ENCODE measurements at places on chromosomes 5 and 9. TPM values are rescaled to one million over a fixed set of nuclear protein-coding genes. Genes with fewer than 3 reads are reported as not detected.
A peak's percentile ranks its signal among the peaks of the same experiment; 100 is the strongest.

The KIF12 gene
- total RNA-seq = not detected

The LVRN gene
- total RNA-seq = 0.27 TPM

The ELAVL2 gene
- not detected for total RNA-seq

The SOHLH1 gene
- not detected for total RNA-seq

The VAV2 gene
- total RNA-seq = 5.1 TPM

DNA sequence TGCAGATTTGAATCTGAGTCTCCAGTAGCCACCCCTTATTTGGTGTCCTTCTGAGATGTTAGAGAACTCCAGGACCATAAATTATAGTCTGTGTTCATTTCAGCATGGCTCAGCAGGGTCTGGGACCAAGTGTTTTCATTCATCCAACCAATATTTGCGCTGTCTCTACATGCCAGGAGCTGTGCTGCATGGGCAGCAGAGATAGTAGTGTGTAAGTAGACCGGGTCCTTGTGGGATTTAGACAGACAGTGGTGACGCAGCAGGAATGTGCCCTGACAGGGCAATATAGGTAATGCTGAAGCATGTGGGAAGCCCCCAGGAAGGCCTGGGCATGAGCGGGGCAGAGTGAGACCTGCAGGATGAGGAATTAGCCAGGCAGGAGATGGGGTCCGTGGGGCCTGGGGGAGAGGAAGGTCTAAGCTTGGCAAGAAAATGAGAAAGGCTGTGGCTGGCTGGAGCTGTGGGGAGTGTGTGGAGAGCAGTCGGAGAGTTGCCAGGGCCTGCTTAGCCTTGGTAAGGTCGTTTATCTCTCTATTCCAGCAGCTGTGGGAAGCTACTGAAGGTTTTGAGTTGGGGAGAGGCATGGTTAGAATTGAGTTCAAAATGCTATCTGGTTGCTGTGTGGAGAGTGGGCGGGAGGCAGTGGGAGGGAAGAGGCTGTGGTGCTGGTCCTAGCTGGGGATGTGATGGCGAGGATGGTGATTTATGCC is 16.8 kb downstream of the STXBP1 start:
- H3K4me3 ChIP-seq = no peak overlapping the region
- no peak overlapping the region for H3K27ac ChIP-seq
- no peaks in the 10 kb centered on the region for H3K36me3 ChIP-seq
- H3K27me3 ChIP-seq = no peaks in the 10 kb centered on the region

- no peak for DNase-seq
- no peaks in the 10 kb centered on the region for H3K27me3 ChIP-seq
- no peaks in the 10 kb centered on the region for H3K36me3 ChIP-seq
- H3K4me3 ChIP-seq = no peak overlapping the region
- no peaks in the 10 kb centered on the region for H3K4me1 ChIP-seq
- no peak overlapping the region for H3K27ac ChIP-seq
Measured at GRCh38 chr5:163915481-163915961, 410.1 kb downstream of the MAT2B start.

DNA sequence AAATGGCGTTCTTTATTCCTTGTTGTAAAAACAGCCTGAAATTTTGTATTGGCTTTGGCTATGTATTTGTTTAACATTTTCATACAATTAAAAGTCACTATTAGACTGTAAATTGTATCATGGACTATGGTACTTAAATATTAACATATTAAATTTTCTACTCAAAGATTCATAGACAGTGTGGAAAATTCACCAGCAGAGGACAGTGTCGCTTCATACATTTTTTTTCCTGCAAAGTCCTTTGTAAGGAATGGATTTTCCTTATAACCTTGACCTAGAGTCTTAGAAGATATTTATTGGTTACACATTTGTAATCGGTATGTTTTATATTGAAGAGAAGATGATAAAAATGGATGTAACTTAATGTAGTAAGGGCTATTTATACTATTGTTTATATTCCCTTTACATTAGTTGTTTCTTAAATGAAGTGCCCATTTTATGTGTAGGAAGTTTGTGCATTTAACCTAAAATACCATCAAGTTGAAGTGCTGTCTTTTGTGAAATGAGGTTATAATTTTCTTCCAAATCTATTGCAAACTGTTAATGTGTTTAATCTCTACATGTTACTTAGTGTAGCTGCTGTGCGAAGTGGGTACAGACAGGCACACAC is 150.1 kb downstream of the KDM4C start:
- peak; percentile 18 for DNase-seq
- peaks cover 2% of the 10 kb centered on the region for H3K36me3 ChIP-seq
- H3K27me3 ChIP-seq = no peaks in the 10 kb centered on the region
- H3K4me1 ChIP-seq = peaks cover 4% of the 10 kb centered on the region
- no peak overlapping the region for H3K27ac ChIP-seq

DNA sequence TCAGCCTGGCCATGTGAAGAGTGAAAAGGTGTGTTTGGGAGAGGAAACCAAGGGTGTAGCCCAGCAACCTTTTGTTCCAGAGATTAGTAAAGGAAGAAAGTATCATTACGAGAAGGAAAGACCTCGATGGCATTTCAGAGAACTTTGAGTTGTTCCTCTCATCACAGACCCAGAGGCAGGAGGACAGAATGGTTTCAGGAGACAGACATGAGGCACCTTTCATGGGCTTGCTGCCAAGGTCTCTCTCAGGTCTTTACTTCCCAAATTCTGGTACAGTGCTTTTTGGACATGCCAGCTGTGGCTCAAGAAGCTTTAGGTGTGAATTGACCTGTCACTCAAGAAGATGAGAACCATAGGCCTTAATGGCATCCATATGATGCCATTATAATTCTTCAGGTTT is 2.8 kb upstream of the MCC start:
- no peak for DNase-seq
- H3K4me1 ChIP-seq = peaks cover 14% of the 10 kb centered on the region
- H3K27me3 ChIP-seq = peaks cover 49% of the 10 kb centered on the region

DNA sequence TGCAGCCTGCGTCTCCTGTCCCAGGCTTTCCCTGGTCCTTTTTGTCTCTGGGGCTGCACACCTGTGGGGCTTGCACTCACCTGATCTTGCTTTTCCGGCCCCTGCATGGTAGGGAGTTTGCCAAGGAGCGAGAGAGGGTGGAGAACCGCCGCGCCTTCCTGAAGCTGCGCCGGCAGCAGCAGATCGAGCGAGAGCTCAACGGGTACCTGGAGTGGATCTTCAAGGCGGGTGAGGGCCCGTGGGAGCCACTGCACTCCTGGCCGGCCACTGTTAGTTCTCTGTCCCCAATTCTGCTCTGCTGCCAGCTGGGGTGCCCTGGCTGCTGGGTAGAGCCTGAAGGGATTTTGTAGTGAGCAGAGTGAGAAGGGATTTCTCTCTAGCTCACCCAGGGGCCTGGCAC is 78.0 kb downstream of the CACNA1B start:
- peaks cover 1% of the 10 kb centered on the region for H3K27me3 ChIP-seq
- H3K4me3 ChIP-seq = no peak overlapping the region
- H3K36me3 ChIP-seq = no peaks in the 10 kb centered on the region
- H3K4me1 ChIP-seq = no peaks in the 10 kb centered on the region
- no peak overlapping the region for H3K27ac ChIP-seq

- no peaks in the 10 kb centered on the region for H3K27me3 ChIP-seq
- peak overlapping the region; percentile 88 for H3K27ac ChIP-seq
- DNase-seq = peak; percentile 81
- H3K4me3 ChIP-seq = peak overlapping the region; percentile 53
- H3K4me1 ChIP-seq = peaks cover 82% of the 10 kb centered on the region
Measured at GRCh38 chr5:150783422-150783928, 4.9 kb downstream of the SMIM3 start.

GRCh38 chr5:179679014-179679674 is 1.7 kb downstream of the CBY3 start:
- H3K36me3 ChIP-seq = peaks cover 34% of the 10 kb centered on the region
- peaks cover 33% of the 10 kb centered on the region for H3K4me1 ChIP-seq
- peak overlapping the region; percentile 91 for H3K4me3 ChIP-seq
- H3K27ac ChIP-seq = peak overlapping the region; percentile 98
- DNase-seq = peak; percentile 91

DNA sequence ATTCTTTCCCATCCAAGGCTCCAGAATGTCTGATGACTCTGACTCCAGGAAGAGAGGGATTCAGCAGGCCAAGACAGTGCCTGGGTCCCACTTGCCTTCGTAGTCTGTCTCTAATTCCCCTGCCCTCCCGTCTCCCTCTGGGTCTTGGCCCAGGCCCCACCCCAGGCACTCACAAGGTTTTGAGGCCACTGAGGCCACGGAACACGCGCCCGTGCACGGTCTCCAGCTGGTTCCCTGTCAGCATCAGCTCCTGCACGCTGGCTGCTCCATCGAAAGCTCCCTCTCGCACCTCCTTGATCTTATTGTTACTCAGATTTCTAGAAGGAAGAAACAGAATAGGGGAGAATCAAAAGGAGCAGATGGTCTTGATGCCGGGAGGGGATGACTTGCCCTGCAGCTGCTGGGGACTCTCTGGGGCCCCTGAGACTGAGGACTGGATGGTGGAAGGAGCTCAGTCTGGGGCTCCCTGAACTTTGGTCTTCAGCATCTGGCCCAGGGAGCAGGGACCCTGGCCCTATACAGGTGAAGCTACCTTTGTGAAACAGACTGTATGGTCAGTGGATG is 174.6 kb upstream of the PANK3 start:
- H3K4me3 ChIP-seq = no peak overlapping the region
- peaks cover 2% of the 10 kb centered on the region for H3K27me3 ChIP-seq

DNA sequence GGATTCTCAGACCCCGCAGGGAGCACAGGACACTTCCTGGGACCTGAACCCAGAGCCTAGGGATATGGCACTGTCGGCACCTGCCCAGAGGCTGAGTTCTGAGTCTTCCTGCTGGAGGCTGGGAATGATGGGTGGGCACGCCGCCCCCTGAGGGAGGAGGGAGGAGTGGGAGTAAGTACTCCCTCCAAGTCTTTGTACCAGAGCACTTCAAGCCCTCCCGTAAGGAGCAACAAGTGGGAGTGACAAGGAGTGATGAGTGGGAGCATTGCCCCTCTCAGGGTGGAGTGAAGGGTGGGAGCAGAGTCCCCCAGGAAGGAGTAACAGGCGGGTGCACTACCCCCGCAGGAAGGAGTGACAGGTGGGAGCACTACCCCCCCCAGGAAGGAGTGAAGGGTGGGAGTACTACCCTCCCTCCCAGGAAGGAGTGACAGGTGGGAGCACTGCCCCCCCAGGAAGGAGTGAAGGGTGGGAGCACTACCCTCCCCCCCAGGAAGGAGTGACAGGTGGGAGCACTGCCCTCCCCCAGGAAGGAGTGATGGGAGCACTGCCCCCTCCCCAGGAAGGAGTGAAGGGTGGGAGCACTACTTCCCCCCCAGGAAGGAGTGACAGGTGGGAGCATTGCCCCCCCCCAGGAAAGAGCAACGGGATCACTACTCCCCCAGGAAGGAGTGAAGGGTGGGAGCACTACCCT is 100.1 kb downstream of the CACNA1B start:
- no peaks in the 10 kb centered on the region for H3K4me1 ChIP-seq
- H3K4me3 ChIP-seq = no peak overlapping the region
- DNase-seq = no peak

DNA sequence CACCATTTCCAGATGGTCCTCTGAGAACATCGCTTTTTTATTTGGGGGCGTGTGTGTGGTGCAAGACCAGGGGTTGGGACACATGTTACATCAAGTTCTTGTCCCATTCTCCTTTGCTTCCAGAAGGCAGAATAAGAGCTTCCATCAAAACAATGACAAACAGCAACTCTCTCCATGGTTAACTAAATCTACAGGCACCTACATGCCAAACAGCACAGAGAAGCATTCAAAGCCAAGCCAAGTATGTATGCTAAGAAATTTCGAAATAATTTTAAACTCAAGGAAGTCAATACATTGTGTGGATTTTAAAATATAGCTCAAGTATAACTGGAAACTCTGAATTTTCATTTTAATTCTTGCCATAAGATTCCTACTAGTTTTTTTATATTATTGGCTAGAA is 105.6 kb downstream of the SEC61B start:
- H3K4me3 ChIP-seq = no peak overlapping the region
- DNase-seq = no peak

- H3K27ac ChIP-seq = no peak overlapping the region
- no peaks in the 10 kb centered on the region for H3K36me3 ChIP-seq
Measured at GRCh38 chr5:155116456-155117251, 103.1 kb downstream of the KIF4B start.

DNA sequence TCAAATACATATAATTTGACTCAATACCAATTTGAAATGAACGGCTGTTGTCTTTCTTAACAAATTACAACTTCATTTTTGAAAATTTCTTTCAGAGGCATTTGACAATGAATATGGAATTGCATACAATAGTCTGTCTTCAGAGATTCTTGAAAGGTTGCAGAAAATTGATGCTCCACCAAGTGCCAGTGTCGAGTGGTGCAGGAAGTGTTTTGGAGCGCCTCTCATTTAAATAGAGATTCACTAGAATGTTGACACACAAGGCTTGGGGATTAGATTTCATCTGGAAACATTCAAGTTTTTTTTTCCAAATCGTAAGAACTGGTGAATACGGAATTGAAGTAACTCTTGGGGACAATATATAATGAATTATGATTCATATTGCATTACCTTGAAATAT is 8.1 kb downstream of the RPS6 start:
- DNase-seq = peak; percentile 12
- H3K4me1 ChIP-seq = peaks cover 17% of the 10 kb centered on the region
- H3K27me3 ChIP-seq = no peaks in the 10 kb centered on the region
- H3K27ac ChIP-seq = no peak overlapping the region
- H3K4me3 ChIP-seq = no peak overlapping the region
